ENCODE measurements at places on chromosomes 5 and 9.

DNA sequence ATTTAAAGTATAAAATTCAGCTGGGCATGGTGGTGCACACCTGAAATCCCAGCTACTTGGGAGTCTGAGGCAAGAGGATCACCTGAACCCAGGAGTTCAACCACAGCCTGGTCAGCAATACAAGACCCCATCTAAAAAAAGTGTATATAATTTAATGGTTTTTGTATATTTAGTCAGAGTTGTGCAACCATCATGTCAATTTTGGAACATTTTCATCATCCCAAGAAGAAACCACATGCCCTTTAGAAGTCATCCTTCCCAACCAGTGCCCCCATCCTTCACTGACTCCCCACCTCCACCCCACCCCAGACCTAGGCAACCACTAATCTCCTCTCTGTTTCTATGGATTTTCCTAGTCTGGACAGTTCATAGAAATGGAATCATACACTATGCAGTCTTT, 18.8 kb upstream of the TEK start:
- no peak for DNase-seq

DNA sequence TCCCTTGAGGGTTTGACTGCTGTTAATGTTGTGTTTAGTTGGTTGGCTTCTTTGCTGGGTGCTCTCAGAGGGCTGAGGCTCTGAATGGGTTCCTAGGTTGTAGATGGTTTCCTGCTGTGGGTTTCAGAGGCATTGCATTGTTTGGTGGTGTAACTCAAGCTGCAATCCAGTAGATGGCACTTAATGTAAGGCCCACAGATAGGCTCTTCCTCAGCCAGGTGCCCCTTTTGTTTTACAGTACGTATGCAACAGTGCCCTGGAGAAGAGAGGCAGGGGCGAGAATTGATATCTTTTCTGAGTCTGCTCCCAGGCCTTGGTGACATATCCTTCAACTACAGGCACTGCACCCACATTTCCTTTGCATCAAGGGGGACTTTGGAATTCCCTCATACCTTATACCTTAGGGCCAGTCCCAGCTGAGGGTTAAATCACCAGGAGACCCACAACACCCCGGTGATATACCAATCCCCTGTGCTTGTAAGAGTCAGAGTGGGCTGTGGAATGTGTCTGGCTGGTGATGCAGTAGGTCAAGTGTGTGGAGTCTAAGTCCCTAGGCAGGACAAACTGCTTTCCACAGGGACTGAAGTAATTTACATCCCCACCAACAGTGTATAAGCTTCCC, 7.0 kb upstream of the UGT3A2 start:
- no peak for DNase-seq

DNA sequence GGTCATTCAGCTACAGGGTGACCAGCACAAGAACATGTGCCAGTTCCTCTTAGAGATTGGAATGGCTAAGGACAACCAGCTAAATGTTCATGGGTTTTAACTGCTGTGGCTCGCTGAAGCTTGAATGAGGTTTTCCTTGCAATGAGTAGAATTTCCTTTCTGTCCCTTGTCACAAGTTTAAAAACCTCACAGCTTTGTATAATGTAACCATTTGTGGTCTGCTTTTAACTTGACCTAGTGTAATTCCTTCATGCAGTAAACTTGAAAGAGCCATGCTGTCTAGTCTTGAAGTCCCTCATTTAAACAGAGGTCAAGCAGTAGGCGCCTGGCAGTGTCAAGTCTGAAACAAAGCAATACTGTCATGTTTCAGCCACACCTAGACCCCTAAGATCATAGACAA, 181.3 kb upstream of the DMRT1 start:
- no peak for DNase-seq

- no peak for DNase-seq
Observed at GRCh38 chr9:98118640-98119601, at the start of gene TRIM14. Gene TRIM14 (minus strand): TSS chr9:98119222. CDS start chr9:98119188, 34 bp downstream.

- DNase-seq: no peak
Observed at GRCh38 chr5:78929833-78930232, 55.3 kb downstream of the ARSB start.

GRCh38 chr9:126844085-126844484, 16.4 kb upstream of the ZBTB34 start:
- DNase-seq: no peak

- DNase-seq: no peak
Observed at GRCh38 chr5:74948031-74948546, 81.9 kb upstream of the FAM169A start.

DNA sequence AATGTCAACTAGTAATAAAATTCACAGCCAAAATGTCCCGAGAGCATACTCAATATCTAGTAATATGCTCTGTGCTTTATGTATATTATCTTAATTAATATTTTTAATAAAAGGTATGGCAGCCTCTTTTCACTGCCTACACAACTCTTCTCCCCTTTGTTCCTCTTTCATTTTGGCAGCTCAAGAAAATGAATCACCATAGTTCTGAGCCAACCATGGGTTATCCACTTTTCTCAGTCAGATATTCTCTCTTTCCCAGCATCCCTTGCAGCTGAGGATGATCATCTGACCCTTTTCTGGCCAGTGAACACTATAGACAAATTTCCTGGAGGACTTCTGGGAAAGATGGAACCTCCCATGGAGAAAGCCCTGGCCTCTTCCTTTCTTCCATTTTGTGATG, 8.2 kb upstream of the DOCK8 start:
- DNase-seq: no peak

DNA sequence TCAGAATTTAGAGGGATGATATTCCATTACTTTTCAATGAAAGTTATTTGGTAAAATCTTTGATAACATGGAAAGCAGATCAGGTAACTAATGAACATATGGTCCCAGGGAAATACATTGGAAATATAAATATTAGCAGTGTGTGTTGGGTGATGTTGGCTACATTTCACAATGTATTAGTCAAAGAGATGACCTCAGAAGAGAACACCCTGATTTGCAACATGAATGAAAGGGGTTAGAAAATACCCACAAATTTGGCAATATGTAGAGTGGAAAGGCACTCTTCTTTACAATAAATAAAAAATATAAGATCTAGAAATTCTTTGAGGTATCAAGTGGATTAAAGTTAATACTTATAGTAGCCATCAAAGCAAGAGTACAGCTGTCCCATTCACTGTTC, 606.7 kb downstream of the PSAT1 start:
- no peak for DNase-seq

DNA sequence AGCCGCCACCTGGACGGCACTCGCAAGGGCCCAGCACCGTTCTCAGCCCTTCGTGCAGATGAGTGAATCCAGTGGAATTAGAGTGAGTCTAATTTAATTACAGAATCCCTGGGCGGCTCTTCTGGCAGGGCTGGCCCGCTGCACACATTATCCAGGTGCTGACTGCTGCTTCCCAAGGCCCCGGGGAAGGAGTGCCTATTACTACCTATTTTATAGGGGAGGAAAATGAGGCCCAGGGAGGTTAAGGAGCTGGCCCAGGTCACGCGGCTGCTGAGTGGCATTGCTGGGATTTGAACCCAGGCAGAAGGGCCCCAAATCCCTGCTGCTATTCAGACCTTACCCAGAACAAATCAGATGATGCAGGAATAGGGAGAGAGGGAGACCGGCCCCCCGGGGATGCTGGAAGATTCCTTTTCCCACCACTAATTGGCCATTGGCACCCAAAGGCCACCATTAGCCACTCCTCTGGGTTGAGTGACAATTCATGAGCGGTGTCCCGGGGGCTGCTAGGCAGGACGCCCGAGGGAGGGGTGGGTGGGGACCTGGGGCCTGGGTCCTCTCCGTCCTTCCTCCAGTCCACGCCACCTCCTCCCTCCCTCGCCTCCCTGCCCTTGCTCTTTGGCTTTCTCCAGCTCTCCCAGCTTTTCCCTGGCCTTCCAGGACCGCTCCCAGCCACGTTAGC, 10.3 kb upstream of the QRFP start:
- DNase-seq: no peak

Data from NCI-H1092 (cell line).